SK-N-SH (cell line): ENCODE measurements at places on chromosomes 13 and 19.

DNA sequence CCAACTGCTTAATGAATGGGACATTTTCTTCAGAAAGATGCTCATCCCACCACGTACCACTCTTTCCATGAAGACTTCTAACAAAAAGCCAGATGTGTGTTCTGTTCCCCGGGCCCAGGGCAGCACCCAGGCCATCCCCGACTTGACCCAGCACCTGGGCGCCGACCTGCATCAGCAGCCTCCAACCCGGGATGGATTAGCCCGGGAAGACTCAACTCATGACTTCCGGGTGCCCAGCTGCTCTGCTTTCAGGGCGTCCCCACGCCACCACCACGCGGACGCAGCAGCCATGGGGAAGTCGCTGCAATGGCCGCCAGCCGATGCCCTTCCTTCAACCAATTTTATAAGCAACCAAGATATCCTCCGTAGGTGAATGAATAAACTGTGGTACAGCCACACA is 123.8 kb upstream of the TUBA3C start:
- no peak for DNase-seq

DNA sequence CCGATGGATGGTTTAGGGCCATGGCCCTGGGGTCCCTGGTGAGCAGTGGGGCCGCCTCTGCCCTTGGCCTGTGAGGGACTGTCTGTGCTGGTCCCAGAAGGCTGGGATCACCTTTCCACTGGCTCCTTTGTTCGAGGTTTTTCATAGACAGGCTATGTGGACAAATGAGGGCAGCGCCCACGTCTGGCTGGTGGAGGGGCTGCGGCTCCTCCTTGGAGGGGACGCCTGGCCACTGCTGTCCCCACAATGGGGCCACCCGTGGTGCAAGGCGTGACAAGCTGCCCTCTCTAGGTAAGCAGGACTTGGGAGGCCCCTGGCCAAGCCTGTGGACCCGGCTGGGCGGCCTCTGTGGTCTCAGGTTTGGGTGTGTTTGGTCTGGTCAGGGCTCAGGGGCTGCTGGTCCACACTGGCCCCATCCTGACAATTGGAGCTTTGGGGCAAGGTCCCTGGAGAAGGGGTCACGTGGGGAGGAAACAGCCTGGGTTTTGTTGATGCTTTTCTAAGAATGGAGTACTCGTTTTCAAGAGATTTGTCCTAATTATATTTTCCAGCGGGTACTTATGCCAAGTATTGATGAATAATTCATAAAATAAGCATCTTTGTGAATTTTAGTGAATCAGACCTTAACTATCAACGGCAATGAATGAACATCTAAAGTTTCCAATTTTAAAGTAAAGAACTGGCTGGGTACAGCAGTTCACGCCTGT is 33.3 kb downstream of the MCF2L start:
- peak; percentile 92 for DNase-seq

DNA sequence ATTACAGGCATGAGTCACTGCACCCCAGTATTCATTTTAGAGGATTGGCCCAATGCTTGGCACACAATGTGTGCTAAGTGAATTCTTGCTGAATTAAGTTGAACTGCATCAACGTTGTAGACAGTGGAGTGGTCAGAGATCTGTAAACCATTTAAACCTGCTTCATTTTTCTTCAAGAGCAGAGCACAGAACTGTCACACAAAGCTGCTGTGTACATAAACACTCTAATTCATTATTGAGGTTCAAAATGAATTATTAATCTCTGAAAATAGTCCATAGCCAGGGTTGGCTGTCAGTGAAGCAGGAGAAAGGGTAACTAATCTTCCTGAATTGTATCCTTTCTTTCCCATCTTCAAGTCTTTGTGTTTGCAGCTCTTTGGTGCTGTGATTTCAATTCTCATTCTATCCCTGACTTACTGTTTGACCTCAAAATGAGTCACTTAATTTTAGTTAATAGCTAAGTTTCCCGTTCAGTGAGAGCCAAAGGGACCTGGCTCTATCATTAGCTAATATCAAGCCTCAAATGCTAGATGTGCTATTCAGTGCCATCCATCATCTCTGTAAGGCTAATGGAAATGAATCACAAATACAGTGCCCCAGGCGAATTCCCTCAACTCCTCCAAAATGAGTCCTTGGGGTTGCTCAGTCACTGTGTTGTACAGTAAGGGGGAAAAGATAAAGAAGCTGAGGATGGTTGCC is 77.0 kb upstream of the TSC22D1 start:
- no peak for DNase-seq

- DNase-seq: no peak
These were observed 22.8 kb upstream of the STK24 start for GRCh38 chr13:98599502-98600328.

DNA sequence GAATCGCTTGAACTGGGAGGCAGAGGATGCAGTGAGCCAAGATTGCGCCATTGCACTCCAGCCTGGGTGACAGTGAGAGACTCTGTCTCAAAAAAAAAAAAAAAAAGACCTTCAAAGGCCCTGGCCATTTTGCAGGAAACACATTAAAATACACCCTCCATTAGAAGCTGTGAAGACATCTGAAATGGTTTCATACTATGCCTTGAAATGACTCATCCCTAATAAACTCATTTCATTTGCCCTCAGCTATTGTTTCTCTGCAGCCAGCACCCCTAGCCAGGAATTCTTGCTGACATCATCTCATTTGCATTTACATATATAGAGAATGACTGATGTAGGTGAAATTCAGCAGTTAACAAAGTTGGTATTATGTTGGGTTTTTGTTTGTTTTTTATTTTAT is 8.7 kb downstream of the EML2 start:
- peak; percentile 3 for DNase-seq

DNA sequence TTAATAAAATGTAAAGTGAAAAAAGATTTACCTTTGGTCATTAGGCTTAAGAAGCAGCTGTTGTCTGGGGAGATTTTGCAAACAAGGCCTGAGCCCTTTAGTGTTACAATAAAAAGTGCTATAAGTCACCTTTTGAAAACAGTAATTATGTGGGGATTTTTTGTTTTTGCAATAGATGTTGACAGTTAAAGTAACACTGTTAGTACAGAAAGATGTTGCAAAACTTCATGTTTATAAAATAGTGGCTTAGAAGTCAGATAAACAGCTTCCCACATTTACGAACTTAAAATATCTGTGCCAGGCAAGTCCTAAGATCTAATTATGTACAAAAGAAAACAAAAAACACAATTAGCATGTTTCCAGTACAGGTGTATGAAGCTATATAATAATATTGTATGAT is 138.0 kb upstream of the IRS2 start:
- no peak for DNase-seq

DNA sequence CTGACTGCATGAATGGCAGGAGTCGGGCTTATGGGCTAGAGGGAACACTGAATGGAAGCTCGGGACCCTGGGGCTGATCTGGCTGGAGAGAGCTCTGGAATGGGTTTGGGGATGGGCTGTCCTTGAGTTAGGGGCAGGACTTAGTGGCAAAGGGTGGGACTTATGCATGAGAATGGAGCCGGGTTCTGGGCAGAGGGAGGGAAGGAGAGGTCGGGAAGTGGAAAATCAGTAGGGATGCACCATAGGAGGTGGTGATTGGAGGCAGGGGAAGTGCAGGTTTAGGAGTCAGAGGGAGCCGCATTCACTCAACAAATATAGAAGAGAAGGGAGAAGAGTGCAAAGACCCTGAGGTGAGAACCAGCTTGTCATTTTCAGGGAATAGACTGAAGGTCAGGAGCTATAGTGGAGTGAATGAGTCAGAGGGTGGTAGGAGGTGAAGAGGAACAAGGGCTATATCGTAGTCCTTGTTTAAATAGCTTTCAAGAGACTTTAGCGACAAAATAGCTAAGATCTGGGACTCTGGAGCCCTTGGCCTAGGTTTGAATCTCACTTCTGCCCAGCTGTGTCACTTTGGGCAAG is 748 bp downstream of the RAB4B start:
- DNase-seq: no peak

DNA sequence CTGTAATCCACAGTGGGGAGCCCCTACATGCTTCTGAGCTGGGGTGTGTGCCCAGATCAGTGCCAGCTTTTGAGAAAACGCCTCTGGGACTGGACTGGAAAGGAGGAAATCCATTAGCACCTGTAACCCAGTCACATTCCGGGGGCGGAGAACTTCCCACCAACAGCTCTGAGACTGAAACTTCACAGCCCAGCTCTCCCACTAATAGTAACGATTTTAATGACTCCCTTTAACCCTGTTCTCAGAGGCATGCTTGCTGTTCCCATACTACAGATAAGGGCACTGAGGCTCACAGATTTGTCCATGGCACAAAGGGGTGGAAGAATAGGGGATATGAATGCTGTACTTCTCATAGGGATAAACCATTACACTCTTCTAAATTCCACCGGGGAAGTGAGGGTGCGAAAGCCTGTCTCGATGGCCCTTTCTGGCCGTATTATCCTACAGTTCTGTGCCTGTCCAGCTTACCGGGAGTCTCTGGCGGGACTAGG is 851 bp downstream of the FBXO46 start:
- no peak for DNase-seq

- DNase-seq: no peak
These were observed 30.2 kb upstream of the TRPC4 start for GRCh38 chr13:37899753-37900152.

GRCh38 chr19:38989066-38989605 is 13.6 kb upstream of the FBXO17 start:
- DNase-seq: peak; percentile 30

- DNase-seq: no peak
These were observed 101.7 kb downstream of the TNFRSF19 start for GRCh38 chr13:23671897-23672296.

- DNase-seq: peak; percentile 41
These were observed at the start of gene FLT1 for GRCh38 chr13:28494778-28495537. FLT1 (minus strand) TSS chr13:28495128; CDS start chr13:28494843, 285 bp downstream.

GRCh38 chr19:56611288-56611687 is 16.2 kb downstream of the ZNF71 start:
- no peak for DNase-seq

DNA sequence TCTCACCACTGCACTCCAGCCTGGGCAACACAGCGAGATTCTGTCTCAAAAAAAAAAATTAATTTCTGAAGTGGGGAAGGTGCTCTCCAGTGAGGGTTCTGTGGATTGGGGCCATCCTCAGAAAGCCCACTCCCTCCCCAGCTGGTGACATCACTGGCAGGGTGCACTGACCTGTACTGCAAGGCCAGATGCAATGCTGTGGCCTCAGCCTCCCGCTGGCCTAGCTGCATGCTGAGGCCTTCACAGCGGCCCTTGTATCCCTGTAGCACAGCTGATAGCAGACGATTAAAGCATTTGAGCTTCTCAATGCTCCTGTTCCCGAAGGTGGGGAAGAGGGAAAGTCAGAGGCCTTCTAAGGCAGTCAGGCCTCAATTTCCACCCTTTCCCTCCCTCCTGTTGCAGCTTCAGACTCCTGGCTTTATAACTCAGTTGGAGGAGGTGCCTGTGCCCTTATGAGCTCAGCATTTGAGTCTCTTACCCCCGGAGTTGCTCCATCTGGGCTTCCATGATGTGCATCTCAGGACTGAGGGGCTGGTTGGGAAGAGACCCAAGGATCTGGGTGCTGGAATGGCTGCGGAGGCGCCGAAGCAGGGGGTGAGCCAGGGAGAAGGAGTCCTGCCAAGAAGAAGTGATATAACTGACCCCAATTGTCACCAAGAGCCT is 5.3 kb downstream of the USHBP1 start:
- no peak for DNase-seq

GRCh38 chr13:35475212-35475959 is 1.1 kb downstream of the MAB21L1 start:
- peak; percentile 32 for DNase-seq

GRCh38 chr13:26961890-26962615 is 201.5 kb upstream of the GPR12 start:
- DNase-seq: no peak

DNA sequence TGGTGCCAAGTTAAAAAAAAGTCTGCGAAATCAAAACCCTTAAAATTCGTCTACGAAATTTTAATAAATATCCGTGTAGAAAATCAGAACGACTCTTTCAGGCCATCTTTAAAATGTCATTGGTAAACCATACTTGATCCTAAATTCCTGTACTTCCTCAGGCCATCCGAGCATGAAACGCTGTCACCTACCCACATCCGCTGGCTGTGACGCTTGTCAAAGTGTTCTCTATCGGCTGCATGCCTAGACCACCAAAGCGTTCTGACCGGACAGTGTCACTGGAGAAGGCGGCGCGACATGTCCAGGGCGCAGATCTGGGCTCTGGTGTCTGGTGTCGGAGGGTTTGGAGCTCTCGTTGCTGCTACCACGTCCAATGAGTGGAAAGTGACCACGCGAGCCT is 119.0 kb upstream of the CLDN10 start:
- no peak for DNase-seq
